Daoy (cell line): ENCODE measurements at places on chromosomes 5 and 9. TPM values are rescaled to one million over a fixed set of nuclear protein-coding genes. Genes with fewer than 3 reads are reported as not detected.

KCNV2 gene
- total RNA-seq = not detected in 2 replicates

PLAC8L1 gene
- total RNA-seq = 0.83 and 0.91 TPM in 2 replicates

TICAM2 gene
- total RNA-seq = 0.30 and 0.40 TPM in 2 replicates

SPRY4 gene
- total RNA-seq = 3.2 and 3.7 TPM in 2 replicates

LEAP2 gene
- total RNA-seq = 0.17 and 0.68 TPM in 2 replicates

ZNF618 gene
- total RNA-seq = 5.0 and 6.3 TPM in 2 replicates

MLANA gene
- total RNA-seq = not detected in 2 replicates
